SIG-M5 (cell line): ENCODE measurements at places on chromosomes 7 and 10.

- DNase-seq = no peak
Measured at GRCh38 chr10:16662923-16663322, 141.2 kb upstream of the C1QL3 start.

GRCh38 chr7:100364480-100364879, 6.6 kb downstream of the PILRB start:
- no peak for DNase-seq

- no peak for DNase-seq
Measured at GRCh38 chr7:128209229-128210035, 31.6 kb upstream of the LEP start.

- DNase-seq = no peak
Measured at GRCh38 chr10:86953747-86954680, 3.4 kb downstream of the MMRN2 start.

DNA sequence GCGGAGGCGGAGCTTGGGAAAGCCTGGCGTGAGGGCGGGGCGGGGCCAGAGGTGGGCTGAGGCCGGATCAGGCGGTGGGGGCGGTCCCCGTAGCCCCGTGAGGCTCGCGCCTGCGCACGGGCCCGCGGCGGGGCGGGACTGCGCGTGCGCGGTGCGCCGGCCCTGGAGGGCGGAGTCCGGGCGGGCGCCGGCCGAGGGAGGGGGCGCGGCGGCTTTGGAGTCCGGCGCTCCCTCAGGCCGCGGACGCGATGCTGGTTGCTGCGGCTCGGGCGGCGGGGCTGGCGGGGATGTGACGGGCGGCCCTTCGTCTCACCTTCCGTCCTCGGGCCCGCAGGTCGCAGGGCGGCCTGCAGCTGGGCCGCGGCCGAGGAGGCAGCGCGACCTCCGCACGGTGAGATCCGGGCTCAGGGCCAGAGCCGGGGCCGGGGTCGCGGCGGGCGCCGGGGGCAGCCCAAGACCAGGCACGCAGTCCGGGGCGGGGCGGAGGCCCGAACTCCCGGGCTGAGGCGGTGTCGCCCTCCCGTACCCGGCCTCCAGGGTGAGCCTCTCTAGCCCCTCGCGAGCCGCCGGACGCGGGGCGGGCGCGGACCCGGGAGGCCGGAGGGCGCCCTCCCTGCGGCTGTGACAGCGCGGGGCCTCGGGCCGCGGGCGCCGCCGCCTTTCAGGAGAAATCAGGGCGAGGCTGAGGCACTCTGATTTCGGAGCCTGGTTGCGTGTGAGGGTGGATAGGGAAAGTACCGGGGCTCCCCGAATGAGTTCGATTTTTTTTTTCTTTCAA, at the start of gene CCSER2:
TSS of gene CCSER2 (plus strand) at position 172 of the 778 bp plus-strand sequence. CDS start 42,464 bp downstream, outside the sequence.
- no peak for DNase-seq

DNA sequence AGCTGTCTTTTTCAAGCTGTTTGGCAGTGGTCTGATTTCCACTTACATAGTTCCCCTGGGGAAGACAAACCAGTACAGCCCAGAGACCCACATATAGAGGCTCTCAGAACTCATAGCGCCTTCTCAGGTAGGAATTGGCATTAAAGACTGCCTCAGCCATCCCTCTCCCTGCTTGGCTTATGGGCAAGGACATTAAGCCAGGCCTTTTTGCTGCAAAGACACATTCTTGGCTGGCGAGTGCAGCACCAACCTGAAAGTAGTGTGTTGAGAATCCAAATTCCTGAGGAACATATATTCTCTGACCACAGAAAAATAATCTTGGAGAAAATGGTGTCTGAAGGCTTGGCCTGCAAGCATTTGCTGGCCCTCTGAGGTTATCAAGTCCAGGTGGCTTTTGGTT, 39.2 kb upstream of the HPS1 start:
- DNase-seq = no peak
